ENCODE measurements at places on chromosomes 12 and 14.

DNA sequence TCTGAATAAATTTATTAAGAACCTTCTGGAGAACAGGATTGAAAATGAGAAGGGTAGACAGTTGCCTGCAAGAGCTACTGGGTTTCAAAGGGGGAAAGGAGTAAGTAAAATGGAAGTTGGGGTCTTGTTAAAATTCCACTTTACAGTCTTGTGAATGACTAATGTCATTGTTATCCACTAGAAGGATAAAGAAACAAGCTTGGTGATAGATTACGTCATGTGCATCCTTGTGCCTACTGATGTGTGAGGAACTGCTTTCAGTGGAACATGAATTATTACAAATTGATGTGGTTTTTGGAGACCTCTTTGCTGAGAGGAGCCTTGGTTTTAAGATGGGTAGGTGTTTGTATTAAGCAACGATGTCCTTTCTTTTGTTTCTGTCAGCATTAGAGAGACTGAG is 272.5 kb upstream of the PRICKLE1 start:
- DNase-seq, result no peak

- DNase-seq, result no peak
These were observed 310.5 kb downstream of the ETNK1 start for GRCh38 chr12:22935501-22935900.

DNA sequence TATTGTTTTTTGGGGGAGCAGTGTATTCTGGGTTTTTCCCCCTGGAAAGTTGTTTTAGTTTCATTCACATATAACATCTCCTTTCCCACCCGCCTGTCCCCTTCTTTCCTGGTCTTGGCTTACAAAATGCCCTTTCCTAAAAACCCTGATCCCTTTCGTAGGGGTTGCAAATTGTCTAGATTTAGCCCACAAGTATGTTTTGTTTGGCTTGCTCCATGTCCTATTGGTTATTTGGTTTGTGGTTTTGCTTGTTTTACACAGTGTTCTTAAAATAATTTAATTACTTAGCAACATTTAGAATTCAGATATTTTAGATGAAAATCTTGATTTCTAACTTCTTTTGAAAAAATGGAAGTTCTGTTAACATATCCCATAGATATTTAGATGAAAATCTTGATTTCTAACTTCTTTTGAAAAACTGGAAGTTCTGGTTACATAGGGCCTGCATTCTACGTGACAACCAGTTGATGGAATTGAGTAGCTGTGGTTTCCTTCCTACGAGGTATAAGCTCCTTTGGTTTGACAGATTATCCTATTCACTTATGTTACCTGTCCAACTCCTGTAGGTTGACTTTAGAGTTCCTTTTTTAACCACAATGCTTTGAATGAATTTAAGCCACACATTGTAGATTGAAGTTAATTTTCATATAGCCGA is 89.2 kb upstream of the TMEM263 start:
- DNase-seq, result no peak

DNA sequence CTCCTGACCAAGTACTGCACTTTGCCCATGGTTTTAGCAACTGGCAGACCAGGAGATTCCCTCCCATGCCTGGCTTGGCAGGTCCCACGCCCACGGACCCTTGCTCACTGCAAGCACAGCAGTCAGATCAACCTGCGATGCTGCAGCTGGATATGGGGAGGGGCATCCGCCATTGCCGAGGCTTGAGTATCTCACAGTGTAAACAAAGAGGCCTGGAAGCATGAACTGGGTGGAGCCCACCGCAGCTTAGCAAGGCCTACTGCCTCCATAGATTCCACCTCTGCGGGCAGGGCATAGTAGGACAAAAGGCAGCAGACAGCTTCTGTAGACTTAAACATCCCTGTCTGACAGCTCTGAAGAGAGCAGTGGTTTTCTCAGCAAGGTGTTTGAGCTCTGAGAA is 479.8 kb downstream of the FUT8 start:
- DNase-seq, result no peak

DNA sequence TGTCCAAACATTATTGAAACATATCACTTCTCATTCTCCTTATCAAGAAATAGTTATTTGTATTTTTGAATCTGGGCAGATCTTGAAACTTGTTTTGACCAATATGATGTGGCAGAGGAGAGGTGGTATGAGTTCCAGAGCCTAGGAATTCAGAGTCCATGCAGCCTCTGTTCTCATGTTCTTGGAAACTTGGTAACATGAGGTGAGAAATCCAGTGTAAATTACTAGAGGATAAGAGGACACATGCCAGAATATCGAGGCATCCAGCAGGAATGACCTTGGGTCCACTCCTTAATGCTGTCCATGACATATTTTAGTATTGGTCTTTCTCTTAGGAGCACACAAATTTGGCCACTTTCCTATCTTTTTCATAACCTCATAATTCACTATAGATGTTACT is 1374.6 kb downstream of the FSCB start:
- peak; percentile 3 for DNase-seq

GRCh38 chr12:104929977-104930376 is 28.1 kb downstream of the SLC41A2 start:
- no peak for DNase-seq

DNA sequence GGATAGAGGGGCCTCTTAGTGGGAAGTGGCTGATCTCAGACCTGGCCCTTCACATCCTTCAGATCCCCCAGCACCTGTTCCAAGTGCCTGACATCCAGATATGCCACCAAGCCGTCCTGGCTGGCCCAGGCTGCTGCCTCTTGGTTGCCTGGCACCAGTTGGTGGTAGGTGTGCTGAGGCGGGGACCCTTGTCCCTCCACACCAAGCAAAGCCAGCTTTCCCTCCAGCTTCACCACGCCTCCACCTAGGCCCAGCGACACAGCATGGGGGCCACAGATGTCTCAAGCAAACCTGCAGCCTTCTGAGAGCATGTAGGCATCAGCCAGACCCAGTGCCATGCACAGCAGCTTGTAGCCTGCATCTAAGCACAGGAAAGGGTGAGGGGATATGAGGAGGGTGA is 3.5 kb upstream of the CD63 start:
- DNase-seq, result no peak

- DNase-seq, result no peak
These were observed 95.1 kb downstream of the LLPH start for GRCh38 chr12:66035288-66035966.

GRCh38 chr14:61894452-61895077 is 132.3 kb downstream of the SNAPC1 start:
- DNase-seq, result peak; percentile 52

- no peak for DNase-seq
These were observed 3.5 kb upstream of the ACACB start for GRCh38 chr12:109112720-109113465.

DNA sequence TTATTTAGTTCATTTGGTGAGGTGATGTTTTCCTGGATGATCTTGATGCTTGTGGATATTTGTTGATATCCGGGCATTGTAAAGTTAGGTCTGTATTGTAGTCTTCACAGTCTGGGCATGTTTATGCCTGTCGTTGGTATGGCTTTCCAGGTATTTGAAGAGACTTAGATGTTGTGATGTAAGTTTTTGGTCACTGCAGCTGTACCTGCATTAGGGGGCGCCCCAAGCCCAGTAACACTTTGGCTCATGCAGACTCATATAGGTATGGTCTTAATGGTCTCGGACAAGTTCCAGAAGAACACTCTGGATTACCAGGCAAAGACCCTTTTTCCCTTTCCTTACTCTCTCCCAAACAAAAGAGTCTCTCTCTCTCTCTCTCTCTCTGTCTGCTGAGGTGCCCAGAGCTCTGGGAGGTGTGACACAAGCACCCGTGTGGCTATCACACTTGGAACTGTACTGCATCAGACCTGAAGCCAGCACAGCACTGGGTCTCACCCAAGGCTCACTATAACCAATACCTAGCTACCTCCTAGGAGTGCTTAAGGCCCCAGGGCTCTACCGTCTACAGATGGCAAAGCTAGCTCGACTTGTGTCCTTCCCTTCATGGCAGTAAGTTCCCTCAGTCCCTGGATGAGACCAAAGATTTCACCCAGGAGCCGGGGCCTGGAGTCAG is 425.8 kb upstream of the ATXN7L3B start:
- peak; percentile 5 for DNase-seq

GRCh38 chr12:125128439-125129178 is 63.4 kb downstream of the AACS start:
- DNase-seq, result no peak

- no peak for DNase-seq
These were observed 35.1 kb upstream of the GRIP1 start for GRCh38 chr12:66713984-66714383.

GRCh38 chr14:20614038-20614840 is 23.1 kb upstream of the RNASE12 start:
- DNase-seq, result no peak

Data from HuH-7 (cell line).